ENCODE measurements at places on chromosomes 3 and 15.

DNA sequence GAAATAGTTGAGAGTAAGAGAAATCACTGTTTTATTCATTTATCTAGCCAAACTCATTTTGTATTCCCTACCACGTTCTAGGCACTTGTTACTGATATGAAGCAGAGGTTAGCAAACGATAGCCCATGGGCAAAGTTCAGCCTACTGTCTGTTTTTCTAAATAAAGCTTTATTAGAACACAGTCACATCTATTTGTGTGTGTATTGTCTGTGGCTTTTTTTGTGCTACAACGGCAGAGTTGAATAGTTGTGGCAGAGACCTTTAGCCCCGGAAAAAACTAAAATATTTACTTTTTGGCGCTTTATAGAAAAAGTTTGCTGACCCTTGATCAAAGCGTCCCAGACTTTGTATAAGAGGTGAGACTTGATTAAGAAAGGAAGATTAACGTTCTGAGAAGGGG is 289.1 kb upstream of the CFAP20DC start:
- H3K4me3 ChIP-seq = no peak overlapping the region
- no peaks in the 10 kb centered on the region for H3K4me1 ChIP-seq
- no peak for DNase-seq

GRCh38 chr15:77021803-77022381 is 27.0 kb downstream of the PSTPIP1 start:
- peaks cover 43% of the 10 kb centered on the region for H3K36me3 ChIP-seq
- peak overlapping the region; percentile 99 for H3K27ac ChIP-seq
- peaks cover 81% of the 10 kb centered on the region for H3K4me1 ChIP-seq
- peak; percentile 84 for DNase-seq

- no peaks in the 10 kb centered on the region for H3K27me3 ChIP-seq
- no peak overlapping the region for H3K4me3 ChIP-seq
- no peak overlapping the region for H3K27ac ChIP-seq
- H3K4me1 ChIP-seq = peaks cover 16% of the 10 kb centered on the region
These were observed 120.2 kb downstream of the TFDP2 start for GRCh38 chr3:142029052-142029642.

GRCh38 chr3:112011376-112011940 is 12.7 kb downstream of the TAGLN3 start:
- no peak overlapping the region for H3K4me3 ChIP-seq

Data from activated CD8-positive, alpha-beta memory T cell treated with anti-CD3 and anti-CD28 coated beads, Interleukin-2, amount 10 ng/mL, durations not matched to agents 7 days and 5 days (primary cell).